ENCODE measurements at places on chromosomes 3 and 15.
A peak's percentile ranks its signal among the peaks of the same experiment; 100 is the strongest.

DNA sequence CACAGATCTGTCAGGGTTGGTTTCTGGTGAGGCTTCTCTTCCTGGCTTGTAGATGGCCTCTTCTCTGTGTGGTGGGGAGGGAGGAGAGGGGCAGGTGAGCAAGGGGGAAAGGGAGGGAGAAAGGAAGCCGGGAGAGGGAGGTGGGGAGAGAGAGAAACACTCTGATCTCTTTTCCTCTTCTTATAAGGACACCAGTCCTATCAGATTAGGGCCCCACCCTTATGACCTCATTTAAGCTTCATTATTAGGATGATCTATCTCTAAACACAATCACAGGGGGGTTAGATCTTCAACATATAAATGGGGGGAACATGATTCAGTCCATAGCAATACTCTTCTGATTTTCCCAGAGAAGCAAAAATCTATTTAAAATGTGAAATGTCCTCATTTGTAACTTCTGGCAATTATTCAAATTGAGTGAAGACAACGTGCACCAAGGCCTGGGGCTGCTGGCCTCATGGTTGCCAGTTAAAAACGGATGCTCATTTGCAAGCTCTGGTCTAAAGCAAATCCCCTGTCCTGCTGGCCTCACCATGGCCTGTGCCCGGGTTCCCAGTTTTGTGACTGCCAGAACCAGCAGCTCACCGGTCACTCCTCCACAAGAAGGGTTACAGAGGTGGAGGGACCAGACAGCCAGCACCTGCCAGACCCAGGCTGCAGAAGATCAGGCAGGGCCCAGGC, 8.3 kb downstream of the POMGNT2 start:
- peak; percentile 90 for DNase-seq

- DNase-seq, result peak; percentile 91
Observed at GRCh38 chr15:100918690-100919480, at the start of gene LRRK1. LRRK1 (plus strand) TSS chr15:100919357; CDS start chr15:100924633, 5,276 bp downstream.

GRCh38 chr3:126960604-126960995, 22.3 kb upstream of the PLXNA1 start:
- DNase-seq, result no peak

- DNase-seq, result peak; percentile 82
Observed at GRCh38 chr3:130699765-130700164, 46.9 kb downstream of the PIK3R4 start.

GRCh38 chr3:58052373-58053273, 44.4 kb downstream of the FLNB start:
- no peak for DNase-seq

GRCh38 chr3:54793171-54793570, 134.7 kb downstream of the LRTM1 start:
- DNase-seq, result peak; percentile 27

DNA sequence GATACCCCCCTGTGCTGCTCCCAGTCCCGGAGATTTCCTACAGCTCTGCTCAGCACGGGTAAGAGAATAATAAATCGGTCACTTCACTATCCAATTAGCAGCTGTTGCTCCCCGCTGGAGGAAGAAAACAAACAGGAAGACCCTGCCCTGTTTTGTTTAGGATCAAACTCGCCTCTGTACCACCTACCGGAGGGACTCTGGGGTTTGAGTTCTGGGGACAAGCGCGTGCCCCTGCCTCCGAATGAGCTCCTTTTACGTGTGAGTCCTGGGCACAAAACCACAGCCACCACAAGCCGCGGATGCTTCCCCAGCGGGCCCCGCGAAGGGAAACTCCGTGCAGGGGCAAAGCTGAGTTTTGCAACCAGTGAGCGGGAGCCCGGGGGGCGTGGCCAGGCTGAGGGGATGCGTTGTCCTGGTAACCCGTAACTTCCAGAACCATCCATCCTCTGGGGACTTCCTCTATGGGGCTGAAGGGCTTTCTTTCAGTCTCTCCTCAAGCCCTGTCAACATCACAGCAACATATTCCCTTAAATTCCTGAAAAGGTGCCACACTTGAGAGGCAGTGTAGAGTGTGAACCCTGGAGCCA, 315.7 kb upstream of the PROK2 start:
- peak; percentile 97 for DNase-seq

DNA sequence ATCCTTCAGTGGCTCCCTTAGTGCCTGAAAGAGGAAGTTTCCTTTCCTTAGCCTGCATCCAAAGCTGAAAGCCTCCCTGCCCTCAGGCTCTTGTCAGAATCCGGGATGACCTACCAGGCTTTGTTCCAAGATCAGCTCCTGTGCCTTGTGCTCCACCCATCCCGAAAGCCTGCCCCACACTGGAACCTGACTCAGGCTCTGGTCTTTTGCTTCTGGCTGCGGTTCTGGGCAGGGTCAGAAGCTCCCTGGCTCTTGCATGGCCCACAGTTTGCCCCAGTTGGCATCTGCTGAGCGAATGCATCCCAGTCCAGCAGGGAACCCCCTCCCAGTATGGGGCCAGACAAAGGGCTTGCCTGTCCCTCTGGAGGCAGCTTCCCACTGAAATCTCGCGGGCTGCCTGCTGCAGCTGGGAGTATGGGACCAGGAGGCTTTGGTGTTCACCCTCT, 25.9 kb upstream of the KIF23 start:
- no peak for DNase-seq
